Testis (tissue), 5 donors: ENCODE measurements at places on chromosomes 2 and 18.

GRCh38 chr18:80161781-80162417 is 52.8 kb downstream of the ADNP2 start:
- DNase-seq = no peak

DNA sequence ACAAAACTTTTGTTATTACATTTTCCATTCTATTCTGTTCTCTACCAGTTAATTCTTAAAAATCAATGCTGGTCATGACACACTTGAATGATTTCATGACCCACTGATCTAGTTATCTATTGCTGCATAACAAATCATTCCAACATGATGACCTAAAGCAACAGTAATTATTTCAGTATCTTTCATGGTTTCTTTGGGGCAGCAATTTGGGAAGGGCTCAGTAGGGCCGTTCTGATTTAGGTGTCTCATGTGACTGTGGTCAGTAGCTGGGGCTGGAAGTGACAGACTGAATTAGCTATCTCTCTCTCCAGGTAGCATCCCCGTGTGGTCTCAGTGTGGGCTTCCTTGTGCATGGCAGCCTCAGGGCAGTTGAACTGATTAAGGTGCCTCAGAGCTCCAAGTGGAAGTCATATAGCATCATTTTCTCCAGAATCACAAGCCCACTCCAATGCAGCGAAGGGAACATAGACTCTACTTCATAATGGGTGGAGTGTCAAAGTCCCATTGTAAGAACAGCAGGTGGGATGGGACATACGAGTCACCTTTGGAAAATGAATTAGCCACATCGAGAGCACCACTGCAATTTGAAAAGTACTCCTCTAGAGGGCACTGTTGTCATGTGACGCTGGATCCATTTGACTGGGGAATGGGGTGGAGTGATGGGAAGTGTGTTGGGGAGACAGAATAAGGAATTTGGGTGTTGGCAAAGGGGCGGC is 39.1 kb upstream of the FAM136A start:
- DNase-seq = peak; percentile 32

GRCh38 chr18:12068950-12069320 is 24.7 kb upstream of the ANKRD62 start:
- DNase-seq = no peak

GRCh38 chr18:69495841-69496533 is 95.3 kb downstream of the DOK6 start:
- DNase-seq = no peak

GRCh38 chr2:207567671-207568070 is 37.9 kb downstream of the CREB1 start:
- no peak for DNase-seq

DNA sequence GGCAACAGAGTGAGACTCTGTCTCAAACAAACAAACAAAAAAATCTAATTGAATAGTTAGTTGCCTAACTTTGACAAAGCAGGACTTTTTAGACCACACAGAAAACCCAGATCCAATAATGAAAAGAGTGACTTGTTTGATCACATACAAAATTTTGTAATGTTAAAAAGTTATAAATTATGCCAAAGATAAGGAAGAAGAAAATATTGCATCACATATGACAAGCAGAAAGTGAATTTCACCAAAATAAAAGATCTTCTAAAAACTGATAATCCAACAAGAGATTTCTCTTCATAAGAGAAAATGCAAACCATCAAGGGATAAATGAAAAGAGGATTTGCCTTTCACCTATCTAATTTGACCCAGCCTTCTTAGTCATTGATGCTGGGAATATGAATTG is 2.8 kb upstream of the RMP24 start:
- no peak for DNase-seq

GRCh38 chr18:813172-814071 is 1.4 kb upstream of the YES1 start:
- no peak for DNase-seq

- DNase-seq = no peak
Measured at GRCh38 chr2:222447131-222447530, 22.8 kb downstream of the SGPP2 start.

- DNase-seq = peak; percentile 28
Measured at GRCh38 chr2:240438810-240439697, 3.6 kb downstream of the GPC1 start.

GRCh38 chr2:37881397-37881796 is 43.7 kb upstream of the RMDN2 start:
- no peak for DNase-seq

DNA sequence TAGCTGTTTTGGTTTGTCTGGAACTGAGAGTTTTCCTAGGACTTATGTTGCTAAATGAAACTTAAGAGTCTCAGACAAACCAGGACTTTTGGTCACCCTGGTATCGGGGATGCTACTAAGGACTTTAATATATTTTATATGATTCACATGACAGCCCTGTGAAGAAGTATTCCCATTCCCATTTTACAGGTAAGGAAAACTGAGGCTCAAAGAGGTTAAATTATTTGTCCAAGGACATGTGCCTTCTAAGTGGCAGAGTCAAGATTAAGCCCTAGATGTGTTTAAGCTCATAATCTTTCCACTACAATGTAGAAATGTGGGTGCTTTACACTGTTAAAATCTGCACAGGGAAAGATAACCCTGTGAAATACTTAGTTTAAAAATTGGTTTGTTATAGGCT is 77.7 kb upstream of the ATP5MC3 start:
- DNase-seq = no peak

GRCh38 chr2:115807276-115807675 is 1364.8 kb downstream of the DPP10 start:
- no peak for DNase-seq

DNA sequence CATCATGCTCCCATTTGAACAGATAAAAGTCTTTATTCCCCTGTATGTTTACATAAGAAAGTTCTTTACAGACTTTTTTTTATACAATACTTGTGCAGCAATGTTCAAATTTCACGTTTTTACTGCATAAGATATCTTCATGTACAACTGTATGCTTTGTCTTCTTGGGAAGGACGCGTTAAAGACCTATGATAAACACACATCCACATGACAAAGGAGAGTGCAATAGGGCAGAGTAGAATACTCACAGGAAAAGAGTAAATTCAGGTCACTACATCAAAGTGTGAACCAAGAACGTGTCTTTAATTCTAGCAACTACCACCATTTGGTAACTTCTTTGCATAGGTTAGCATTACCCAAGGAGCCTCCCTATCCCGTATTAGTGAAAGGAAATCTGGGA is 33.7 kb upstream of the NFU1 start:
- no peak for DNase-seq

GRCh38 chr2:152454960-152455359 is 120.0 kb downstream of the FMNL2 start:
- no peak for DNase-seq

DNA sequence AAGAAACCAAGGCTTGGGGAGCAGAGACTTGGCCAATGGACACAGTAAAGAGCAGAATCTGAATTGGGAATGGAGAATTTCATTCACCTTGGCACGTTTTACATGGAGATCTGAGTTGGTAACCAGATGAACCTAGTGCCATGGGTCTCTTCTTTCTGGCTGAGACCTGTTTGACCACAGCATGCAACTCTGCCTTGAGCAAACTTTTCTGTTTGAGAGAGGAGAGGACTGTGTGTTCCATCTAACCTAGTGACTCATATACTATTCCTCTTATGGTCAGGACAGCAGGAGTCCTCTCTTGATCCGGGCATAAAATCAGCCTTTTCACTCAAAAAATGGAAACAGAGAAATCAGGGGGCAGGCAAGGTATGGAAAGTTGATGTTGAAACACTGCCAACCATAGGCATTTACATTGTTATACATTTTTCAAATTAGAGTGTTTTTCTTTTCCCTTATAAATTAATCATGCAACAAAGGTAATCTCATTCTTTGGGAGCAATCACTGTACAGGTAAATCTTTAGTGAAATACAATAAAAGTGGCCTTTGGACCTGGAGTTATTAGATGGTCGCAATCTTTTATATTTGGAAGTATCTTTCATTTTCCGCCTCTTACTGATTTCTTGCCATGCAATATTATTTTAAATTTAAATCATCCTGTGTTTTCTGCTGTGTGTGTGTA is 86.7 kb downstream of the NRP2 start:
- no peak for DNase-seq

GRCh38 chr18:32470460-32470713 is 295 bp downstream of the GAREM1 start:
- no peak for DNase-seq

GRCh38 chr18:54416436-54416835 is 58.7 kb downstream of the C18orf54 start:
- DNase-seq = no peak

DNA sequence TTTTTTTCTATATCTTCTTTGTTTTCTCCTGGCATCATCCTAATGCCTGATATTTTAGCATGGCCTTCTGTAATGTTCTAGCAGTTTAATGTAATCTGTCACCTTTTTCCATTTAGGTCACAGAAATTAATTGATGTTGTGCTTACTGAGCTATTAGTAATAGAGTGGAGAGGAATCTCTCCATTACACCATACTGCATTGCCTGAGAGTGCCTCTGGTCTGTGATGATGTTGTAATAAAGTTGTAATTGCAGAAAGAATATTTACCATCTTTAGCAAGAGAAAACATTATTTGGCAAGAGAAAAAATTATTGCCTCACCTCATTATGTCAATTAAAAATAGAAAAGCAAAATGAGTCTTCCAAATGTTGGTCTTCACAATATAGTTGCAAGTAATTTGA is 213.2 kb downstream of the KCNJ3 start:
- DNase-seq = no peak

- no peak for DNase-seq
Measured at GRCh38 chr2:49845671-49846070, 691.4 kb upstream of the FSHR start.

GRCh38 chr18:8367217-8367988 is 241.8 kb upstream of the RAB12 start:
- DNase-seq = peak; percentile 58

GRCh38 chr2:73203055-73203681 is 794 bp downstream of the NOTO start:
- no peak for DNase-seq

DNA sequence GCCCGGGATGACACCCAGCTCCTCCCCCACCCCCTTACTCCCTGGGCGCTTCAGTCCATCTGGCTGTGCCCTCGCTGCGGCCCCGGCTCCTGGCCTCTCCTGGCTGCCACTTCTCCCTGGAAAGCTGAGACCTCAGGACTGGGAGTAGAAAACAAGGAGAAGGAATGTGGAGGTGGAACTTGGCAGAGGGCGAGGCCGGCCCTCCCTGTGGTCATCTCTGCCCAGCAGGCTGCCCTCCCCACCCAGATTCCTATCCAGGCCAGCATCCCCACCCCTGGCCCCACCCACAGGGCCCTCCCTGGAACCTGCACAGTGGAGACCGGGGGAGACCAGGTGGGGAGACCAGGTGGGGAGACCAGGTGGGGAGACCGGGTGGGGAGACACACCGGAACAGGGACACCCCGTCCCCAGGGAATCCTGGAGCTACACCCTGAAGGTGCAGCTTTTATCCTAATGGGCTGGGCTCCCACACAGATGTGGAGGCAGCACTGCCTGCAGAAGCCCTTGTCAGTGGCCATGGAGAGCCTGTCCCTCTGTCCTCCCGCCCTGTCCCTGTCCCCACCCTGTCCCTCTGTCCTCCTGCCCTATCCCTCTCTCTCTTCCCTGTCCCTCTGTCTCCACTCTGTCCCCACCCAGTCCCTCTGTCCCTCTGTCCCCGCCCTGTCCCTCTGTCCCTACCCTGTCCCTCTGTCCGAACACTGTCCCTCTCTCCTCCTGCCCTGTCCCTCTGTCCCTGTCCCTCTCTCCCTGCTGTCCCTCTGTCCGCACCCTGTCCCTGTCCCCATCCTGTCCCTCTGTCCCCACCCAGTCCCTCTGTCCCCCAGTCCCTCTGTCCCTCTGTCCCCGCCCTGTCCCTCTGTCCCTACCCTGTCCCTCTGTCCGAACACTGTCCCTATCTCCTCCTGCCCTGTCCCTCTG is 157.1 kb downstream of the PXDN start:
- DNase-seq = no peak

- no peak for DNase-seq
Measured at GRCh38 chr18:67483237-67483636, 33.3 kb downstream of the DSEL start.

- DNase-seq = no peak
Measured at GRCh38 chr2:128228894-128229293, 89.8 kb downstream of the HS6ST1 start.

DNA sequence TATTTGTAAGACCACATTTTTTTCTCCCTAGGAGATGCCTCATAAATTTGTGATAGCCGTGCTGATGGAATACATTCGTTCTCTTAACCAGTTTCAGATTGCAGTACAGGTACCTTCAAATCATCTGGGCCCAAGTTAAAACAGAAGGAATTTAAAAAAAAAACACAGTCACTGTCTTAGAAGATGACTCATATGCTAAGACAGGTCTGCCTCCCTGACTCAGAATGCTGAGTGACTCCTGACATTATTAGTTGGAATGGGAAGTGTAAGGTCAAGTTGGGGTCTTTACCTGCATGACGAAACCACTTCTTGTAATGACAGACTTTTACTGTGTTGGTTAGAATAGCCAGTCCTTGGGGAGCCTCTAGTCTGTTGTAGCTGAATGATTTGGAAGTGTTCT is 26.3 kb downstream of the RMC1 start:
- no peak for DNase-seq

DNA sequence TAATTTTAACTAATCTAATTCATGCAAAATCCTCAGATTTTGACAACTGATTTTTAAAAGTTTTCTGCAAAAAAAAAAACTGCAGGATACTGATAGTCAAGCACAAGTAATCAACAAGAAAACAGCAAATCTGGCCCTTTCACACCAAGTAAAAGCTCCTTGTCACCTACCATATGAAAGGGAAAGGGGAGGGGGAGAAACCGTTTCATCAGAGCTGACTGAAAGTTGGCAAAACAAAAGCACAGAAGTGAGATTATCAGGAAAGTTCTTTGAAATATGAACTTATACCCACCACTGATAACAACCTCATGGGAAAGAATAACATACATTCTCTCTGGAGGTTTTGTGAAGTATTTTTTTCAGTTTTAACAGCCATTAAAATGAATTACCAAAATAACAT is 38.7 kb downstream of the ZNF521 start:
- no peak for DNase-seq

GRCh38 chr2:217429981-217430500 is 570.2 kb upstream of the TNP1 start:
- no peak for DNase-seq

DNA sequence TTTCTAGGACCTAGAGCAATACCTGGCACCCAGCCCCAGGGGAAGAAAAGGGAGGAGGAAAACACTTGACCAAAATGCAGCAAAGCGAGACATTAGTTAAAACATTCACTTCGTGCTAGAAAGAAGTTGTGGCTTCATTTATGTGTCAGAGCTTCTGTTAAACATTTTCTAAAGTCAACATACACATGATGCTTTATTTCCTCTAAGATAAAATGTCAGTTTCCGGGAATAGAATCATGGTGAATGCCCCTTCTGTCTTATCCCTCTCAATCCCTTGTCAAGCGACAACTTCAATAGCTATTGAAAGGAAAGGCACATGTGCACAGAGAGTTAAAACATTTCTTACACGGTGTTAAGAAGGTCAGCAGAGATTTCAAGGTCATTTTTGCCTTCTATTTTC is 404.6 kb upstream of the CWC22 start:
- DNase-seq = no peak
